ENCODE measurements at places on chromosomes 6 and 20. TPM values are rescaled to one million over a fixed set of nuclear protein-coding genes. Genes with fewer than 3 reads are reported as not detected.

GRCh38 chr20:47999166-47999565 is 213.9 kb upstream of the SULF2 start:
- no peak for DNase-seq

GRCh38 chr6:4359108-4359730 is 223.8 kb upstream of the ECI2 start:
- DNase-seq, result no peak

AGER gene
- 15.9 TPM for polyA plus RNA-seq

GRCh38 chr6:169530752-169531123 is 171.1 kb downstream of the WDR27 start:
- DNase-seq, result no peak

DNA sequence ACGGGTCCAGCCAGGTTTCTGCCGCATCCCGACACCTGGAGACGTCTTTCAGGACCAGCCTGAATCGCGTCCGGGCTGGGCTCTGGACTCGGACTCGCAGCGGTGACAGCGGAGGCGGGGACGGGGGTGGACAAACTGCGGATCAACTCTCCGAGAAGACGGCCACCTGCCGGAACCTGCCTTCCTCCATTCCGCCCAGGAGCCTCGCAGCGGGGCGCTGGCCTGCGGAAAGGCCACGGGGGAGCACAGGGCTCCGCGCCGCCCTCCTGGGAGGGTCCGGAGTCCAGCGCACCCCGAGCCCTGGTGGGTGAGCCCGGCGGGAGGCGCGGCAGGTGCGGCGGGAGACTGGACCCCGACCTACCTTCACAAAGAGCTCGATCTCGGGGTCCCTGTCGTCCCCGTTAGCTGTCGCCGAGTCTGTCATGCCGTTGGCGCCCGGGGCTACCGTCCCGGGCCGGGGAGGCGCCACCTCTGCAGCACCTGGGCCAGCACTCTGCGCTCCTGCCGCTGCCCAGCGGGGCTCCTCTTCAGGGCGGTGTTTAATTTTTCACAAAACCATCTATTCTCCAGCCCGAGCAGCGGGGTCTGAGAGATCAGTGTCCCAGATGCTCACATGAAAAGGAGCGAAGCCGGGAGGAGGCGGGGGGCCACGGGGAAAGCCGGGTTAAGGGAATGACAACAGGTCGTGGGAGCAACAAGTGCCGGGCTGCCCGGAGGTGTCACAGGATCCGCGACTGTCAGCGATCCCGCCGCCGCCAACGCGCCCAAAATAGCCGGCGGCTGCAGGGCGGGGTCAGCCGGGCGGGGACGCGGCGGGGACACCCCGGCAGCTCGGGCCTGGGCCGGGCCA is at the start of gene CLIC5:
Gene CLIC5 (minus strand): TSS at position 742 of the 850 bp plus-strand sequence. CDS start 318 bp downstream, at position 424.
- no peak for DNase-seq

DNA sequence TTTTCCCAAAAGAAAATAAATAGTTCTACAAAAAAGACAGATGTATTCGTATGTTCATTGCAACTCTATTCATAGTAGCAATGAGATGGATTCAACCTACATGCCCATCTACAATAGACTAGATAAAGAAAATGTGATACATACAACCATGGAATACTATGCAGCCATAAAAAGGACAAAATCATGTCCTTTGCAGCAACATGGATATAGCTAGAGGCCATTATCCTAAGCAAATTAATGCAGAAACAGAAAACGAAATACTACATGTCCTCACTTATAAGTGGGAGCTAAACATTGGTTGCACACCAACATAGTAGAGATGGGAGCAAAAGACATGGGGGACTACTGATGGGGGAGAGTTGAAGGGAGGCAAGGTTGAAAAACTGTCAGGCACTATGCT is 157.7 kb downstream of the COL9A1 start:
- DNase-seq, result no peak

GRCh38 chr6:39880594-39880993 is 53.7 kb downstream of the MOCS1 start:
- no peak for DNase-seq

GRCh38 chr20:63847237-63848002 is 13.9 kb upstream of the ABHD16B start:
- peak; percentile 44 for DNase-seq

- no peak for DNase-seq
These were observed 222.0 kb downstream of the KHDC1L start for GRCh38 chr6:73003302-73003701.

GRCh38 chr6:64040113-64040512 is 404.5 kb downstream of the PHF3 start:
- no peak for DNase-seq

GRCh38 chr6:112691289-112691688 is 344.2 kb downstream of the RFPL4B start:
- DNase-seq, result peak; percentile 82

DNA sequence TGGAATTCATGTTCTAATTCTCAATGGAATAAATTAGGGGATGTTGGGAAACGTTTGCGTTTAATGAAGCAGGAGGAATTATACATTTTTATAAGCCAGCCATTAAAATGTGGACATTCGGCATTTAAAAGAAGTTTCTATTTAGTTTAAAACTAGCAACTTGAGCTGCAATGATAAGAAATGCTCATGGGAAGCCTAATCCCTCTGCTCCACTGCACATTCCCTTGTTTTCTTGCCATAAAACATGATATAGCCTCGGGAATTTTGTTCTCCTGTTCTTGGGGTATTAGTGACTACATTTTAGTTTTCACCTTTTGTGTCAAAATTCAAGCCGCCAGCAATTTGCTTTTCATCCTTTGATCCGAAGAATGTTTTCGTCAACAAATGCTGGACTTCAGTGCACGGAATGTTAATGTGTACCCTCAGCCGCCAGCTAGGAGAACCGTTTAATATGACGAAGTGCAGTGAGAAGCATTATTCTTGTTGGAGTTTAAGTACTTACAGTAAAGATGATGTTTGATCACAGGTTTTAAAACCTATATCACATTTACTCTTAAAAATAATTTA is 137.9 kb downstream of the HIVEP1 start:
- DNase-seq, result no peak

Measured in muscle of back (tissue), 13 donors.